ENCODE measurements at places on chromosomes 6 and 20.

DNA sequence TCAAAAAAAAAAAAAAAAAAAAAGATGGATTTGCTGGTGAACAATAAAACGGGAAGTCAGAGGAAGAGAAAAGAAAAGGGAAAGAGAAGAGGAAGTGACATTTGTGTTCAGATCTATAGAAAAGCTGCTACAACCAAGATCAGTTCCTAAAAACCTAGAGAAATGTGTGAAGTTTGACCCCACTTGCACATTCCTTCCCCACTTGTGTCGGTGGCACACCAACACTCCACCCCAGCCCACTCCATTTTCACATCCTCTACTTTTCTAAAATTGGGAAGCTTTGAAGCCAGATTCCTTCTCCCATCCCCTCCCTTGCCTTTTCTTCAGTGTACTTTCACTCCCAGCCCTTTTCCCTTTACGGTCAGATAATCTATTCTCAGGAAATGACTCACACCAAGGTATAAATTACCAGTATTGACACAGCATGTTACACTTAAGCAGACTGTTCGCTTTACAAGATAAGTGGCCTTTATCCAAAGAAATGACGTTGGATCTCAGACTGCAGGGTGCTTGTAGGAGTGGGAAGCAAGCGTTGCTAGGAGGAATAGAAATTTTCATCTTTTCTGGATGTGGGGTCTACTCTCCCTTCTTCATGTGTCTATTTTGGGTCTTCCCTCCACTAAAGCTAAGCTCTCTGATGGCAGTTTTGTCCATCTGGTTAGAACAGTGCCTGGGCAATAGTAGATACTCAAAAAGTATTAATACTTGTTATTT is 92.5 kb upstream of the ADGRF1 start:
- no peak for DNase-seq

GRCh38 chr6:151408858-151409257 is 17.5 kb upstream of the ZBTB2 start:
- DNase-seq, result no peak

DNA sequence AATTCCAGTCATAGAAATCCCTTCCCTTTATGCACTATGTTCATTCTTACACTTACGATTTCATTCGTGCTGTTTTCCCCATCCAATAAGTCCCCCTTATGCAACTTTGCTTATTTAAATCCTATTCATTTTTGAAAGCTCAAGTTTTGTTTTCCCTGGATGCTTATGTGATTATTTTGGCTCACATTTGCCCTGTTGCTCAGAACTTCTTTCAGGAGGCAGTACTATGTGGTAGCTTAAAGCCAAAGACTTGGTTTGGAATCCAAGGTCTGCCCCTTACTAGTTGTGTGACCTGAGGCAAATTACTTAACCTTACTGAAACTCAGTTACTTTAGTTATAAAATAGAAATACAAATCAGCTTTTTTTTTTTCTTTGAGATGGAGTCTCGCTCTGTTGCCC is 59.6 kb downstream of the MOXD1 start:
- no peak for DNase-seq

DNA sequence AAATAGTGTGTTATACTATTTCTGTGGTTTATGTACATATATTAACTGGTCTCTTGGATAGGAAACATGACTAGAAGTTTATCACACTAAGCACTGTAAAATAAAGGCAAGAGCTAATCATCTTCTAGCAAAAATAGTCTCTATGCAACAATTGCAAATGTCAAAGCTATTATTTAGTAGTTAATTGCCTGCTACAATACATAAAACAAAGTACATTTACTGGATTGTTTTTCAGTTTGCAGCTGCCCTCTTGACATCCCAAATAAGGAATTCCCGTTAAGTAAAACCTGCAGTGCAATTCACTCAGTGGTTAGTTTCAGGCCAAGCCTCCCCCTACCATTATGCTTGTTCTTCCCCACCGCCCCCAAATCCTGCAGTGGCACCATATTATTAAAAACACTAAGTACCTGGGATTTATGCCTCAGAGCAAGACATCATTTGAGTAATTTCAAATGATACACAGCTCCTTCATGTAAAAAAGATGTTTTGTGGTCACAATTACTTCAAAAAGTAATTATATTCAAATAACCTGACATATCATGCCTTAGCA is 1.6 kb upstream of the ATP5F1E start:
- DNase-seq, result no peak

DNA sequence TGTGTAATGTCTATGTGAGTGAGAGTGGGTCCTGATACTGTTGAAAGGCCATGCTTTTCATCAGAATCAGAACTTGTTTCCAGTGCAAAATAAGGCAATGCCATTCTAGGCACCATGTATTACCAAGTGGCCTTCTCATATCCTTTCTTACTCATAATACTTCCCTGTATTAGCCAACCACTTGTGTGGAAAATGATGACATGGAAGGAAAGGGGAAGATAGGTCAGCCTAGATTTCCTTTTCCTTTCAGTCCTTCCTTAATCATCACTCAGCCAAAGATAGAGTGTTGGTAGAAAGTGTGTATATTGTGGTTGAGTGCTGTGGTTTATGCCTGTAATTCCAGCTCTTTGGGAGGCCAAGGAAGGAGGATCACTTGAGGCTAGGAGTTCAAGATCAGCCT is 158.6 kb upstream of the PREP start:
- DNase-seq, result no peak

GRCh38 chr6:34508425-34508824 is 42.5 kb downstream of the PACSIN1 start:
- DNase-seq, result no peak

- no peak for DNase-seq
Measured at GRCh38 chr6:43853066-43853650, 83.1 kb downstream of the VEGFA start.

- no peak for DNase-seq
Measured at GRCh38 chr6:129708496-129709195, 1.3 kb downstream of the ARHGAP18 start.

- no peak for DNase-seq
Measured at GRCh38 chr6:47132724-47133123, 90.6 kb upstream of the ADGRF1 start.

- no peak for DNase-seq
Measured at GRCh38 chr20:50504231-50504823, 5.9 kb upstream of the PTPN1 start.

DNA sequence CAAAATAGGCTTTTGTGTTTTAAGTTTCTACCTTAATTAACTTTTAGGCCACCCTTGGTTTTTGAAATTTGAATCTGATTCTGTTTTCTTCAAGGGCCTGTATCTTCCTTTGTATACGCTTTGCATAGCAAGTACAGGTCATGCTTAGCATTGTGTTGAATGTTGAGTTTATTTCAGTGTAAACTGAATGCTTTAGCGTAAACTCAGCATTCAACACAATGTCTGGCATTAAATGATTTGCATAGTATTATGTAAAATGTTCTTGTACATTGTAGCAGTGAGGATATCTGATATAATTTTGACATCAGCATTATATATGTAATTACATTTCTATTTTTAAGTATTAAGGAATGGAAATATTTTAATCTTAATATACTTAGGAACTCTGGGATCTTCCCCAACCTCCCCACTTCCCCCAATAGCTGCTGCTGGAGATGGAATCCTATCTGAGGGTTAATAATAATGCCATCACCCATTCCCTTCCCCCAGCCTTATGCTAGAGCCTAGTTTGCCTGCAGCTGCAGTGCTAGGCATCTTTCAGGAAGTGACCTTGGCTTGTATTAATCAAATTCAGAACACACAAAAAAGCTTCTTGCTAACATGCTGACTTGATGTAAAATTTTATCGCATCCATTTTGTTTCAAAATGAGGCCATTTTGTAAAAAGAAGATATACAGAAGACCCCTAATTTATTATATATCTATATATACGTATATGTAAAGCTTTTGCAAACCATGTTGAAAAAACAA is 73.1 kb downstream of the NCOA3 start:
- no peak for DNase-seq

DNA sequence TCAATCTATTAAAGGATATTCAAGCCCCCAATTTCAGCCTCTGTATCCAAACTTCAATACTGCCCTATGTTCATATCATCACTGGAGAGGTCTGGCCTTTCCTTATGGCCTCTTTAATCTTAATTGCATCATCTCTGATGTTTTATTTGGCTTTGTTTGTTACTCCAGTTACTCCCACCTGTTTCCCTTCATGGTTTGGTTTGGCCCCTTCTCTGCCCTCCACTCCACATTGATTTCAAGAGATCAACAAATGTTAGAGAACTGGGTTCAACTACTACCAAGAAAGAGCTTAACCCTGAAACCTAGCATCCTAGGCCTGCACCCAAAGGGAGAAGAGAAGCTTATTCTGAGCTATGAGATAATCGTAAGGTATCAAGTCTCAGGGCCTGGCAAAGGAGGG is 221.6 kb downstream of the LAMA2 start:
- DNase-seq, result no peak

GRCh38 chr6:14269436-14269835 is 151.9 kb downstream of the CD83 start:
- DNase-seq, result no peak

GRCh38 chr6:68697394-68697793 is 62.3 kb downstream of the ADGRB3 start:
- no peak for DNase-seq

- DNase-seq, result no peak
Measured at GRCh38 chr6:26094036-26094435, 6.8 kb downstream of the HFE start.

DNA sequence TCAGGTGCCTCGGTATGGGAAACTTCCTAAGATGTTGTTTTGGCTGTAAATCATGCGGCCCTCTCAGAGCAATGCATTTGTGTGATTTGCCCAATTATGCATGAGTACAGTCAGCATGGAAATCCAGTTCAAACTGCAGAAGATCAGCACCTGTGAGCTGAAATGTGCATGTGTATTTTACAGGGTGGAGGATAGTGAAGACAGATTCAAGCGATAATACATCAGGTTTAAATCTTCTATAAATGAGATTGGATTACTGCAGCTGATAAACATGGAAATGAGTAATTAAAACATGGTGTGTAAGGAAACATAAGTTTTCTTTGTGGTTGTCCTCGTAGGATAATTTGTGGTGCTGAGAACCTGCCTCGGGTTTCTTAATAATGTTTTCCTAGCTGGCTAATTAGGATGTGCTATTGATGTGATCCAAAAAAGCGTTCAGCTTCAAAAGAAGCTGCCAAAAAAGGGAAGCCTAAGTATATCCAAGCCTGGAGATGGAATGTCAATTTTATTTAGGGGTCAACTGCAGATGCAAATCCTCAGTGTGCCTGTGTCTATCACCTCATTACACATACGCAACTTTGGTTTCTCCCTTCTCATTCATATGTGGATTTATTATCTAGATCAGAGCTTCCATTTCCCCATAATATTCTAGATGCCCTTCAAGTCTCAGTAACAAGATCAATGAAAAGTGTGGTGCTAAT is 117.1 kb upstream of the CCDC28A start:
- DNase-seq, result no peak

DNA sequence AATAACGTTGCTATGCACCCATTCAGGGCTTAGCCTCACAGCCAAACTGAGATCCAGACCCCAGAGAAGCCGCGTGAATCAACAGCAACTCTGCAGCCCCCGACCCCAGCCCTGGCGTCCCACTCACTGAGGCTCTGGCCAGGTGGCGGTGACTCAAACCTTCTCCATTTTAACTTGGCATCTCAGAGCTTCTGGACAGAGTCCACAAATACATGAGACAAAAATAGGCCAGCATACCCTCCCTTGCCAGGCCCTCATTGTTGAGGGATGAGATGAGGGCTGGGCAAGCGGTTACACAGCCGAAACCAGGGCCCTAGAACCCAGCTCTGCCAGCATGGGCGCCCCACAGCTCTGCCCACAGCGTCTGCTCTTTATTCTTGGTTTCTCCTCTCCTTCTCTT is 118.4 kb downstream of the MYLK4 start:
- no peak for DNase-seq

GRCh38 chr6:150491131-150491810 is 108.4 kb upstream of the PLEKHG1 start:
- DNase-seq, result no peak

DNA sequence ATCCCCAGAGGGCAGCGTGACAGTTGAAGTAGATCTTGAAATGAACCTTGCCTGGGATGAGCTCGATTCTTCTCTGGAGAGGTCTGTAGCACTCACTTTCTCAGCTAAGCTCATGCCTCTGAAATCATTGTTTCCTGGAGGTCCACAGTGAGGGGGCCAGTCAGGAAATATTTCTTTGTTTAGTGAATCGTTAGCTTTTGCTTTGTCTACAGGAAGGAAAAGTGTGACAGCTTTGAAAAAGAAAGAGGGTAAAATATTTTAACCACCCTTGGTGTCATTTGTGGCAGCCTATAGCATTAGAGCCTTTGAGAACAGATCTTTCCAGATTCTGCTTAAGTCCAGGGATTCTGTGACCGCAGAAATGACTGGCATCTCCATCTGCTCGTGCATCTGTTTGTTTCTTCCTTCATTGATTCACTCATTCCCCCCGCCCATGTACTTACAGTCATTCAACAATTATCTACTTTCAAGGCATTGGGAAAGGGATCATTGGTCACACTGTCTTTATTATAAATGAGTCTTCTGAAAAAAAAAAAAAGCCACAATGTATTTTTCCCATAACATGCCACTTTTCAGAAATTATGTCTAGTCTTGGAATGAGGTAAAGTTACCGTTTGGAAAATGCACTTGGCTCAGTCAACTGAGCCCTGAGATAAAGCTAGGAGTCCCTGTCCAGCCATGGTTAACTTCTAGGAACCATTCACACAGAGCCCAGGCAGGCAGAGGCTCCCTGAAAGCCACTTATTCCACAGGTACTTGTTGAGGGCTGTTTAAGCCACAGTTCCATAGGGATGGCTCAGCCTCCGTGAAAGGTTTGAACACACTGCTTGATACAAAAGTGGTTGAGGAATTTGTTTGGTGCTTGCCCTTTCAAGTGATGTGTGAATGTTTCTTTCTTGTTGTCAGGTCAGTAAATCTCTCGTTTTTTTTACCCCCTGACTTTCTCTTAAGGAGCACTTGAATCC is 86.0 kb downstream of the TIAM2 start:
- no peak for DNase-seq

DNA sequence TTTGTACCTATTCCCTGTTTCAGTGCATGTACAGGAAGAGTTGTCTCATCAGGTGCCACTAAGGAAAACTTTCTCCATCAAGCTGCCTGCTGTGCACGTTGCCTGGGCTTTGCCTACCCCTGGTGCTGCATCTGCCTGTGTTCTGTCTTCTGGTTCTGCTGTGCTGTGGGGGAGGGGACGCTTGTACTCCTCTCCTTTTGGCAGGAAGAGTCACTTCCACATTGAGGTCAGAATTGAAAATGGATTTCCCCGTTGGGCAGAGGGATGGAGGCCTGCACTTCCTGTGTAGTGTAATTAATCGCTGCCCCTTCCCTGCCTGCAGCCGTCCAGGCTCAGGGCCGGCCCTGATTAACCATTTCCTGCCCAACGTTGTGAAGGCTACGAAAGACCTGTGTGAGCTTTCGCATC is 153.3 kb downstream of the SCML4 start:
- DNase-seq, result no peak

- DNase-seq, result no peak
Measured at GRCh38 chr20:32772046-32772445, 9.9 kb downstream of the DNMT3B start.

DNA sequence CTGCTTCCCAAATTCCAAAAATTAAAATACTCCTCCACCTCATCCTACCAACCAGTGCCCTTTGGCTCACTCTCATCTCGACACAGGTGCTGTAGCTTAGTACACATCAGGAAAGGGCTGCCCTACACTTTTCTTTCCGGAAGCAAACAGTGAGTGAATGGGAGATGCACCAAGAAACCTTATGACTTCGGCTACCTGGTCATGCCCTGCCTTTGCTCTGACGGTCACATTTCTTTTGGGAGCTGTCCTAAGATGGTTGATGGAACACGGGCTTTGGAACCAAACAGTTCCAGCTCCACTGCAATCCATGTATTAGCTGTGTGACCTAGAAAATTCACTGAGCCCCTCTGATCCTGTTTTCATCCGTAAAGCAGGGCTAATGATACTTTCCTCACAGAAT is 92.7 kb upstream of the ASF1A start:
- DNase-seq, result no peak

Measured in stimulated activated CD8-positive, alpha-beta memory T cell treated with anti-CD3 and anti-CD28 coated beads, Interleukin-4, amount 100 ng/mL, for 4 hours (primary cell).